Stimulated activated CD8-positive, alpha-beta memory T cell treated with anti-CD3 and anti-CD28 coated beads, Interleukin-7, amount 100 ng/mL, for 48 hours (primary cell): ENCODE measurements at places on chromosomes 3 and 15.

DNA sequence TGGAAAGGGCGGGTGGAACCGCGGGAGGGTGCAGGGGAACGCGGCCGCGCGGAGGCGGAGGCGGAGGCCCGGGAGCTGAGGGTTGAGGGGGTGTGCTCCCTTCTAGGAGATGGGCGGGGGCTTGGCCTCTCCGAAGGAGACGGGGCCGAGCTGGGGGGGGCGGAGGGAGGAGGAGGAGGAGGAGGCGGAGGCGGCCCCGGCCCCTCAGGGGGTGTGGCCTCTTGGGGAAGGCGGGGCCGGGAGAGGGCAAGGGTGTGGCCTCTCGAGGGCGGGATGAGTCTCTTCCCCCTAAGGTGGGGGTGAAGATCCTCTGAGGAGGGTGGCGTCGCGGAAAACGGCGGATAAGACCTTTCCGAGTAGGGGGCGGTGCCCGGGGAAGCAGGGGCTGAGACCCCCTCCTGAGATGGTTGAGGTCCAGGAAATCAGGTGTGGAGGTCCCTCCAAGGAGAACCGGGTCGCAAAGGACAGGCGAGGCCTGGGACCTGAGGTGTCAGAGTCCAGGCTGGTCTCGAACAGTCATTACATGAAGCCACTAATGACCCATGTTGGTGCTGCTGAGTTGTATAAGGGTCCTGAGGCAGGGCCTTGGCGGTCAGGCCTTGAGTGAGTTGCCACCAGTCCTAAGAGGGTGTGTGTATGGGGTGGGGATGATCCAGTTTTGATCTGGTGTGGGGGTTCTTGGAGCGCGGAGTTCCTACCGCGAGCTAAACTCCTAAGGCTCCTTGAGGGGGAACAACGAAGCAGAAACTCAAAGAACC is 759 bp downstream of the WDR6 start:
- DNase-seq, result peak; percentile 70

GRCh38 chr3:58198362-58198761 is 12.4 kb downstream of the DNASE1L3 start:
- DNase-seq, result no peak

GRCh38 chr15:85412066-85412465 is 31.7 kb downstream of the AKAP13 start:
- DNase-seq, result no peak

DNA sequence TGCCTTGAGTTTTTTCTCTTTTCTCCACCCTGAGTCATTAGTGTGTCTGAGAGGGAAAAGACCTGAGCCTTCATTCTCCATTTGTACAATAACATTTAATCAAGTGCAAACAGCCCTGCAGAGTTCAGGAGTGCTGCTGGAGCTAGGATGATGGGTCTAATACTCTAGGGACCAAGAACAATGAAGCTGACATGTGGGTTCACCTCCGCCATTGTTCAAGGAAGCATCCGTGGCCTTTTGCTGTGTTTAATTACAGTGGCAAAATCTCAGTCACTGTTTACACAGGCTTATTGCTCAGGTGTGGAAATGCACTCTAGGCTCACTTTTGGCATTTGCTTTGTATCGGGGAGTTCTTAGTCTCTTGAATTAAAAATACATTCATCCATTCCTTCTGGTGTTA is 259.6 kb downstream of the LRTM1 start:
- DNase-seq, result no peak

DNA sequence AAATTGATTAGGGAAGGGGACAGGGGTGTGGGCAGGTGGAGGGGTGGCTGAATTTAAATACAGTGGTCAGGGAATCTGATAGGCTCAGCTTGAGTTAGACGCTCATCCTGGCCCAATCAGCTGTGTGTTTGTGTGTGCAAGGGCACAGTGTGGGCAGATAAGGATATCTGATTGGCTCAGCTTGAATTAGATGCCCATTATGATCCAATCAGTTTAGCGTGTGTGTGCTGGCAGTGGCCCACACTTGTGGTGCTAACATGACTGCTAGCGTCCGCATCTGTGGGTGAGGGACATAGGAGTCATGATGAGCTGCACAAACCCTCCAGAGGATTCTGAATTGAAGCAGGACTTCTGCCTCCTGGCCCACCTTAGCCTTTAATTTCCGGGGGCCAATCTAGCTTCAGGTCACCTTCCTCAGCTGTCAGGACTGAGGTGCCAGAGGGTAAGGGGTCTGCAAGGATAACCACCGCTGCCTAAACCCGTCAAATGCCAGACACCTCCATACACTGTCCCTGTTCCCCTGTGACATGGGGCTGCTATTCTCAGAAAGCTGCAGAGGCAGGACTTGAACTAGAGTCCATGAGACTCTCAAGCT is 97.3 kb downstream of the CORO2B start:
- no peak for DNase-seq

GRCh38 chr3:87359826-87360225 is 83.4 kb upstream of the POU1F1 start:
- no peak for DNase-seq

GRCh38 chr3:133575086-133575485 is 1.6 kb downstream of the CDV3 start:
- DNase-seq, result no peak

- no peak for DNase-seq
Measured at GRCh38 chr3:128324911-128325592, 141.6 kb downstream of the DNAJB8 start.

- DNase-seq, result no peak
Measured at GRCh38 chr3:20401253-20401652, 215.2 kb upstream of the SGO1 start.

GRCh38 chr15:59221511-59222505 is 15.2 kb downstream of the LDHAL6B start:
- no peak for DNase-seq

- DNase-seq, result no peak
Measured at GRCh38 chr3:187714404-187714979, 12.1 kb upstream of the RTP2 start.

- DNase-seq, result no peak
Measured at GRCh38 chr3:69856965-69857705, 117.9 kb downstream of the MITF start.
